ENCODE measurements at places on chromosomes 11 and 22.

DNA sequence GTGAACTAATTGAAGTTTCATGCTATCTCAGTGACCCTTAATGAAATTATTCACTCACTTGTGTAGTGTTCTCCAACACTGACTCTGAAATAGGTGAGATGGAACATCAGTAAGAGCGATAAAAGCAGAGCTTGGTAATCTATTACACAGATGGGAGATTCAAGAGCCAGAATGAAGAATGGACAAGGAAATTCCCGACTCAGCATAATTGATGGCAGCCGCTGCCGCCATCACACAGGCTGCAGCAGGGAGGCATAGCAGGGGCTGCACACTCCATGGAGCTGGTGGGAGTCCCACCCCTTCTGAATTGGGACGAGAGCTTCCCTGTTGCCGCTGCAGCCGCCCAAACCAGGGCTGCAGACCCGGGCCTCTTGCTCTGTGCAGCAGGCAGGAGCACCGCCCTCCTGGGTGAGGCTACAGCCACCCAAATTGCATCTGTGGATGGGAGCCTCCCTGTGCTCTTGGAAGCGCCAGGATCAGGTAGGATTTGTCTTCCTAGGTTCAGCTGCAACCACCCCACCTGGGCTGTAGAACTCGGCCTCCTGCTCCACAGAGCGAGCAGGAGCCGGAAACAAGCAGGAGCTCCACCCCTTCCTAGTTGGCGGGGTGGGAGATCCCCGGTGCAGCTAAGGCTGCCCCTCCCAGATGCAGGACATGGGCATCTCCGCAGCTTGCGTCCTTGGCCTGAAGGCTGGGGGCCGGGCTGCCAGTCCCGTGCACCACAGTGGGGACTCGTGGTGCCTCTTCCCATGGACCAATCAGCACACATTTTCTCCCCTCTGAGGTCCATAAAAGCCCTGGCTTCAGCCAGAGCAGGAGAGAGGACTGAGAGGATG lies 535.1 kb upstream of the LUZP2 start:
- DNase-seq = no peak

- peak; percentile 38 for DNase-seq
Observed at GRCh38 chr11:126310200-126310991, 6.5 kb downstream of the DCPS start.

GRCh38 chr11:11038352-11038751 lies 180.5 kb upstream of the ZBED5 start:
- DNase-seq = no peak

- no peak for DNase-seq
Observed at GRCh38 chr11:62858201-62858600, 18.8 kb upstream of the WDR74 start.

DNA sequence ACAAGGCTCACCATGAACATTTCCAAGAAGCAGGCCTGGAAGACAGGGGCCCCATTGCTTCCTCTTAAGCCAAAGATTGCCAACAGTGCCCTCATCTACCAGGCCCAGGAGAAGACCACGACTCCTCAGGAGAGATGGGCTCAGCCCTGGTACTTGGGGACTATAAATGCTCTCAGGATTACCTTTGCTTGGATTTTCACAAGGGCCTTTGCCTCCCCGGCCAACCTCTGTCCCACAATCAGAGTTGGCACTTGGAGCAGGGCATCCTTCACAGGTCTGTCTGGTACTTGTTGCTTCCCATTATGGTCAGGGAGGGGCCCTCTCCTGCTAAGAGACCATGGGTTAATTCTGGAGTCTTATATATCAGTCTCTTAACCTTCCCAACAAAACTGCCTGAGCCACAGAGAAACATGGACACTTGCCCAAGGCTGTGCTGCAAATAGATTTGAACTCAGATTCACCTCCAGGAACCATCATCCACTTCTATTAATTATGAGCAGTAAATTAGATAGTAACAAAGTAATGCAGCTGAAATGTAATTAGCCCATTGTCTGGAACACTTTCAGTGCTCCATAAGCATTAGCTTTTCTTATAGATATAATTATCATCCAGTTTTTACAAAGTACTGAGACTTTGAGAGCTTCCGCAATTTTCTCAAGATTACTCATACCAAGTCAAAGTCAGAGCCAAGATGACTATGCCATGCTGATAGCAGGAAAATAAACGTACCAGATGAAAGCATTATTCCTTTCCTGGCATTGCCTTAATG lies 33.5 kb downstream of the POU2AF3 start:
- DNase-seq = no peak

GRCh38 chr11:32594272-32594671 lies 10.6 kb downstream of the EIF3M start:
- DNase-seq = no peak

GRCh38 chr11:127073621-127074020 lies 73.1 kb upstream of the KIRREL3 start:
- no peak for DNase-seq

GRCh38 chr22:35761037-35761436 lies 43.4 kb downstream of the APOL5 start:
- DNase-seq = no peak

- DNase-seq = no peak
Observed at GRCh38 chr11:126396965-126397364, 41.5 kb downstream of the ST3GAL4 start.

- no peak for DNase-seq
Observed at GRCh38 chr11:90805172-90805571, 582.3 kb upstream of the CHORDC1 start.

GRCh38 chr11:45161252-45162063 lies 15.0 kb downstream of the PRDM11 start:
- DNase-seq = no peak

DNA sequence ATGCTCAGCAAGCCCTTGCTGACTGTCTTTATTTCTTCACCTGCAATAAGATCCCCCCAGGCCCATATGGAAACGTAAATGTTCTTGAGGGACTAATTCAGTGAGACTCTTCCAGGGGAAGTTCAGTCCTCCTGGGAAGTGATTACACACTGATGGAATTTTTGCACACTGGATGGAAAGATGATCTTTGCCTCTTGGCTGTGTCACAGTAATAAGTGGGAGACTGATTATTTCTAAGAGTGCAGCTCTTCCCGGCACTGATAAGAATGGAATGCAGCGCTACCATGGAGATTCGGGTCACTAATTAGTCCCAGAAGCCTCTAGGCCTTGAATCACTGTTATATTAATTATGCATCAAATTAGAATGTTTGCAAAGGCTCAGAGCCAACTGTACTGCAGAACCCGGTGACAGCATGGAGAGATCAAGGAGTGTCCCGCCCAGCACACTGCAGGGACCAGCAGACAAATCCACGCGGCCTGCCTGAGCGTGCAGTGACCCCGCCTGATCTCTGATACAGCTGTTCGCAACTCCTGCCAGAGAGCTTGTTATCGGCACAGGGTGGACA lies 178.3 kb downstream of the SNX19 start:
- DNase-seq = peak; percentile 61

DNA sequence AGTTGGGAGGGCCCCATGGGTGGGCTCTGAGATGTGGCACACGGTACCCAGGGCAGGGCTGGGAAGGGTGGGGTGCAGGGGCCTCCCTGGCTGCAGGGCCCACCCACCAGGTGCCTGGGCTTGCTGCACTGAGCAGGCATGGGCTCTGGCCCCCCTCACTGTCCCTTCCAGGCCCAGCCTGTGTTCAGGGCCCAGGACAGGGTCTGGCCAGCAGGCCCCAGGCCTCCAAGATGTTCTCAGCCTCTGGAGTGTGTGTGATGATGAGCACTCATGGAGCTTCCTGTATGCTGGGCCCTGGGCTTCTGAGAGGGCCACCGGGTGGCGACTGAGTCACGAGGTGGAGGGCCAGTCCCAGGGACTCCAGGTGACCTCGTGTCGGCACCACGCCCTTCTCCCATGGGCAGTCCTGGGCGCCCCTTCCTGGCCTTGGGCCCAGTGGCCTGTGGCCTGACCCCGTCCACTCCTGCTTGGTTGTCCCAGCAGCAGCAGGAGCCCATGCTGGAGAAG lies 55.9 kb upstream of the CCDC188 start:
- DNase-seq = no peak

DNA sequence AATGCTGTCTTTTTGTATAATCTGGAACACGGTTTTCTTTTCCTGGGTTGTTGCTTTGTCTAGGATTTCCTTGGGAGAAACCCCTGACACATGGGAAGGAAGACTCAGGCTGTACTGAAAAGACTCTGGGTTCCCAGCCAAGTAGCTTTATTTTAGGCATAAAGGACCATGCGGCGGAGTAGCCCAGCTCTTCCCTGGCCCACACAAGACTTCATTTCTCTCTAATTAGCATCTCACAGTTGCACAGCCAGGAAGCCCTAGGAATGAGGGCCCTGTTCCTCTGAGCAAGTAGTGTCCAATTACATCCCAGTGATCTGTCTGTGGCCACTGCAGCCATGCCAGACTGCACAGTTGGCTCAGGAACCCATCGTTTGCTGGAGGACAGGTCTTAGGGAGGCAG lies 319.5 kb downstream of the TENM4 start:
- no peak for DNase-seq

GRCh38 chr11:3094223-3094824 lies 37.1 kb upstream of the CARS1 start:
- no peak for DNase-seq

- peak; percentile 52 for DNase-seq
Observed at GRCh38 chr11:93921695-93922468, 71.5 kb upstream of the VSTM5 start.

DNA sequence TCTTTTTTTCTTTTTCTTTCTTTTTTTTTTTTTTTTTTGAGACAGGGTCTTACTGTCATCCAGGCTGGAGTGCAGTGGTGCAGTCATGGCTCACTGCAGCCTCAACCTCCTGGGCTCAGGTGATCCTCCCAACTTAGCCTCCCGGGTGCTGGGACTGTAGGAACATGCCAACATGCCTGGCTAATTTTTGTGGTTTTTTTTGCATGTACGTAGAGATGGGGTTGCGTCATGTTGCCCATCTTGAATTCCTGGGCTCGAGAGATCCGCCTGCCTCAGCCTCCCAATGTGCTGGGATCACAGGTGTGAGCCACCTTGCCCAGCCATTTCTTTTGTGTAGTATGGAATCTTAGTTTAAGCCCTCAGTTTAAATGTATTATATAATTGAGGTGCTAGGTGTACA lies 20.4 kb downstream of the MTMR3 start:
- no peak for DNase-seq

DNA sequence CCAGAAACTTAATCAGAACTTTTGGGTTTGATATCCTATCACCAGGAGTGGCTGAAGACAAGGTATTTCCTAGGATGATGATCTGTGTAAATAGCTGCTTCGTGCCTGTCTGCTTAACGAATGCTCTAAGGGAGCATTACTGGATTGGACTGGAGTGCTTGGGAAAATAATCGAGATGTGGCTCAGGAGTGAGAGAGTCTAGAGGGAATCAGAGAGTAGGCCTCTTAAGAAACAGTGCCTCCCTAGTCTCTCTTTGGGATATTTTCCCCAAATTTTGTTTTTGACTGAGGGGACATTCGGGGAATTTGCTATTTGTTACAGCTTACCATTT lies 2.5 kb downstream of the MAML2 start:
- no peak for DNase-seq

- DNase-seq = no peak
Observed at GRCh38 chr11:41970681-41971080, 511.2 kb upstream of the LRRC4C start.

DNA sequence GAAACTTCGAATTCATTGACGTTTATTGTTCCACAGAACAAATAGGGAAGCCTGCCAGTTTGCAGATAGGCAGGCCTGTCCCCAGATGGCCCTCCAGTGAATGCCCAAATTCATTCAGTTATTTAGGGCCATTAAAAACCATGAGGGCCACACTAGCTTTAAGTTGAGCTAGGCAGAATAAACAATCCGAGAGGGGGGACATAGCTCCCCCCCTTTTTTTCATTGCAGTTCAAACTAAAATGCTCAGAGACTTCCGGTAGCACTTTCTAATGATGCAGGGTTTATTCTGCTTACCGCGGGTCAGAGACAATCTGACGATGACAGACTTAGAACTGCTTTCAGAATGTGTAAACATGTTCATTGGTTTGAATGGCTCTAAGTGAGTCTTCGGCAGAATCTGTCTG lies 72.0 kb downstream of the ZBTB16 start:
- DNase-seq = no peak

DNA sequence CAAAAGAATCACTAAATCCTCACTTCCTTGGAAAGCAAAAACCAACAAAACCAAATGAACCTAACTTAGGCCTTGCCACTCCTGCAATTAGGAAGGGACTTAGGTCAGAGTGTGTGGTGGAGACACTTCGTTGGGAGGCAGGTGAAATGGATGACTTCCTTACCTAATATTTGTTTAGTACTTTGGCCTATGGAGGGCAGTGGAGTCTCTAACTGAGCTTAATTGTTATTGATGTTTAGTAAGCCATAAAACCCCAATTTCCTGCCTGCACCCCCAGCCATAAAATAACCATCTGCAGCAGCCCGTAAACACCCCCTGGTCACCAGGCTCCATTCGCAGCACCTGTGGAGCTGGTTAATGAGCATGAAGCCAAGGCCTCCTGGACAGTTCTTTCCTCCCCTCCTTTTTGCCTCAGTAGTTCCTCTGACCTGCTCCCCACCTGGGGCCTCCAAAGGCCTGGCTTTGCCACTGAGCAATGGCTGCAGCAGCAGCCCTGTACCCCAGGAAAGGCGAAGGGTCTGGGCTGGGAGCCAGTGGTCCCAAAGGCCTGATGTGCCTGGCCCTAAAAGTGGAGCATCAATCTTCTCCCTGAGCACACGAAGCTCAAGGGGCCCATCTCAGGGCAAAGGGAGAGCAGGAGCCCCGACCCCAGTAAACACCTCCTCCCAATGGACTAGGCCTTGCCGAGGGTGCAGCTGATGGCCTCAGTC lies 15.6 kb upstream of the SYT13 start:
- no peak for DNase-seq

GRCh38 chr22:43434275-43434927 lies 22.6 kb downstream of the MPPED1 start:
- DNase-seq = no peak

DNA sequence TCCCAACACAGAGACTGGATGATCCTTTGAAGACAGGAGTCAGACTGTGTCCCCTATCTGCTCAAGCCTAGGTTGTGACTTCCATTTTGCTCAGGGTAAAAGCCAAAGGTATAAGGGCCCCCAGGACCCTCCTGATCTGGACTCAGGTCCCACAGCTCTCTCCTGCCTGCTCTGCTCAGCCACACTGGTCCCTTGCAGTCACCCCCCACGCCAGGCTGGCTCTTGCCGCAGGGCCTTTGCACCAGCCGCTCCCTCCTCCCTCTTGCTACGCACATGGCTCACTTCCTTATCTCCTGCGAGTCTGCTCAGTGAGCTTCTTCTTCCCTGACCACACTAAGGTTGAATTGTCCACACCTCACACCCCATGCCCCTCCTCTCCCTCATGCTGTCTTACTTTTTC lies 28.4 kb upstream of the CACNG2 start:
- no peak for DNase-seq

DNA sequence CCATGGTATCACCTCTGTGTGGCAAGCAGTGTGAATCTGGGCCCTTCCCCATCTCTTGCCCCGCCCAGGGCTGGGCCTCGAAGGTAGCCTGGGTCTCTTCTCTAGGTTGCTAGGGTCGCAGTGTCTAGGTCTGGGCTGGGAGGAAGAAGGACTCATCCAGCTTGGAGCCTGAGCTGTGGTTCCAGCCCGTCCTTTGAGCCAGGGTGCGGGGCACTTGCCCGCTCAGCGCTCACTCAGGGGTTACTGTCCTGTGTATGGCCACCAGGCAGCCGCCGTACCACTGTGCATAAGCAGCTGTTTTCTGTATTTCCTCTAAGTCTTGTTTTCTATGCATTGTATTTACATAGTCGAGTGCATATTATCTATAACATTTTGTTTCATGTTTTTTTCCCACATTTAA lies 160.9 kb downstream of the TBC1D22A start:
- no peak for DNase-seq

All from HFF-Myc (cell line).